CD4-positive, alpha-beta memory T cell (primary cell): ENCODE measurements at places on chromosomes 11 and 22. TPM values are rescaled to one million over a fixed set of nuclear protein-coding genes. Genes with fewer than 3 reads are reported as not detected.

DNA sequence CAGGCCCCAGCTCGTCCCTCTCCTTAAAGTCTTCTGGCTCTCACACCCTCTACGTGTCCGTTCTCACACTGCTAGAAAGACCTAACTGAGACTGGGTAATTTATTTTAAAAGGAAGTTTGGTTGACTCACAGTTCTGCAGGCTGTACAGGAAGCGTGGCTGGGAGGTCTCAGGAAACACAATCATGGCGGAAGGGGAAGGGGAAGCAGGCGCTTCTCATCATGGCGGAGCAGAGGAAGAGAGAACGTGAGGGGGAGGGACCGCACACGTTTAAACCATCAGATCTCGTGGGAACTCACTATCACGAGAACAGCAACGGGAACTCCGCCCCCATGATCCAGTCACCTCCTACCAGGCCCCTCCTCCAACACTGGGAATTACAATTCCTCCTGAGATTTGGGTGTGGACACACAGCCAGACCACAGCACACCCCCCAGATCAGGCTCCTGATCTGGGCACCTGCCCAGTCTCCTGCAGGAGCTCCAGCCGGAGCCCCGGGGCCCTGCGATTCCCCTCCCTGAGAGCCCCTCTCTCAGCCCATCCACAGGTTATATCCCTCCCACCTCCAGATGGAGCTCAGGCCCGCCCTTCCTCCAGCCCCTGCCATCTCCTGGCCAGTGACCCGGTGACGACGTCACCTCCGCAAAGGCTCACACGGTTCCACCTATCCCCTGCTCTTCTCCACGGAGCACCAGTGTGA, 170.2 kb downstream of the BRD1 start:
- peak; percentile 82 for DNase-seq

DNA sequence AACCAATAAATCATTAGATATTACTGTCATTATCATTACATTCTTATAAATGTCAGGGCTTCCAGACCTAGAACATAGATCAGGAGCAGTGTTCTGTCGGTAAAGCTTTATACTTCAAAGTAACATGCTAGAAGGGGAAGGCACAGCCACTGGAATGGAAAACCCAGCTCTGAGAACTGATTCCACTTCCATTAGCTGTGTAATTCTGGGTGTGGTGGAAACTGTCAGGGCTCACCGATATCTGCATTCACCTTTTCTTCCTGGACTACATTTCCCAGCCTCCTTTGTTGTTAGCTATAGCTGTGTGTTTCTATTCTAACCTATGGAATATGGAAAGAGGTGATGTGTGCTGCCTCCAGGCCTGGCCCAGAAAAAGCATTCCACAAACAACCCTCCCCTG, 585.8 kb downstream of the BUD13 start:
- DNase-seq = no peak

DNA sequence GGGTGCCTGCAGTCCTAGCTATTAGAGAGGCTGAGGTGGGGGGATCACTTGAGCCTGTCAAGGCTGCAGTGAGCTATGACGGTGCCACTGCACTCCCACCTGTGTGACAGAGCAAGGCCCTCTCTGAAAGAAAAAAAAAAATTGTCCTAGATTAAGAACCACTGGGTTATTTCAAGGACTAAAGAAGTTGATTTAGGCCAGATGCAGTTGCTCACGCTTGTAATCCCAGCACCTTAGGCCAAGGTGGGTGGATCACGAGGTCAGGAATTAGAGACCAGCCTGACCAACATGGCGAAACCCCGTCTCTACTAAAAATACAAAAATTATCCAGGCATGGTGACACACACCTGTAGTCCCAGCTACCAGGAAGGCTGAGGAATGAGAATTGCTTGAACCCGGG, 129.0 kb downstream of the MRTFA start:
- DNase-seq = no peak

DNA sequence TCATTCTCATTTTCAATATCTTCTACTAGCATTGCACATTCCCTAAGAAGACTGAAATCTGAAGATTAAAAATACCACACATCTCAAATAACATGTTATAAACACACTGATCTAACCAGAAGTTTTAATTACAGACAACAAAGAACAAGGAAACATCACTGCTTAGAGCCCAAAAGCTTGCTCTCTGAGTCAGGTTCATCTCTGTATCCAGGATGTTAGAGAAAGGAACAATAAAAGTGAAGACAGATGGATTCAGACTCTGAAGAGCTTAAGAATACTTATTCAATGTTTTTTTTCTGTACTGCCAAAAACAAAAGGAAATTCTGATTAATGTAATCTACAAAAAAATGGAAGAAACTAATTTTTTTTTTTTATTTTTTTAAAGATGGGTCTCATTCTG, 16.5 kb downstream of the RDX start:
- DNase-seq = no peak

DNA sequence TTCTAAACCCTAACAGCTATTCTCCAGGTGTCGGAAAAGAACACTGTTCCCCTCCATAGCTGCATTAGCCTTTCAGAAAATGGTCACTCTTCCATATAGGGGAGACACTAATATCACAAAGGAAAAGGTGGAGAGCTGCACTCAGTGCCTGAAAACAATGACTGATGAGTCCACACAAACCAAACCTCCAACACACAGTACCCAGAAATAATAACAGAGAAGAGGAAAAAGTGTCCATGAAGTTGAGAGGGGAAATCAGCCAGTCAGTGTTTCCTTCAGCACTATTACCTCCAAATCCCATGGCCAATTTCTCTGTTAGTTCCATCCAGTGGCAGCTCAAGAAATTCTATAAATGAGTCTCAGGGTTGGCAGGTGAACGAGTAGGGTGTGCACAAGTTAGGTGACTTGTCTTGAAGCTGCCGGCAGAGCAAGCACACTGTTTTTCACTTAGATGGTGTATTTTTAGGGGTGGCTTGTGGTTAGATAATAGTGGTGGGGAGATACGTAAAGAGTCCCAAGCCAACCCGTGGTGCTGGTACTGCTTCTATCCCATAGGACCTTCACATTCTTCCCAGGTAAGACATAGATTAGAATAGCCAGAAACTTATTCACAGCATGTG, 84.5 kb upstream of the CHRM4 start:
- no peak for DNase-seq

- DNase-seq = no peak
These were observed 205.0 kb downstream of the CWF19L2 start for GRCh38 chr11:107252429-107253161.

DNA sequence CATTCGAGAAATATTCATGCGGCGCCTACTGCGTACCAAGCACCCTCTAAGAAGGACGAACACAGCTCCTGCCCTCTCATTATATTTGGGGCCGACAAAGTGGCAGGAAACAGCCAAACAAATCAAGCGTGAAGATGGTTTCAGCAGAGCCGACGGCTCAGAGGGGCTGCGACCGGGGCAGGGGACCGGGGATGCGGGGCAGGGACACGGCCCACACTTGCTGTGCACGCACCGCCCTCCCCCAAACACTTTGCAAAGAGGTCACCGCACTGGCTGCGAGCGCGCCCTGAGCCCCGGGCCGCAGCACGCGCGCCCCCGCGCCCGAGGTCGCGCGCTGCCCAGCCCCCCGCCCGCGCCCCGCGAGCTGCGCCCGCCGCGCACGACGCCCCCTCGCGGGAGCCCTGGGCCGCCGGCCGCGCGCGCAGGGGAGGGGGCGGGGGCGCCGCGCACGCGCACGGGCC, 255 bp upstream of the SYNGR1 start:
- DNase-seq = peak; percentile 3

- DNase-seq = no peak
These were observed 292.3 kb upstream of the FAT3 start for GRCh38 chr11:91932151-91932821.

- DNase-seq = no peak
These were observed 55.7 kb downstream of the MN1 start for GRCh38 chr22:27745809-27746208.

DNA sequence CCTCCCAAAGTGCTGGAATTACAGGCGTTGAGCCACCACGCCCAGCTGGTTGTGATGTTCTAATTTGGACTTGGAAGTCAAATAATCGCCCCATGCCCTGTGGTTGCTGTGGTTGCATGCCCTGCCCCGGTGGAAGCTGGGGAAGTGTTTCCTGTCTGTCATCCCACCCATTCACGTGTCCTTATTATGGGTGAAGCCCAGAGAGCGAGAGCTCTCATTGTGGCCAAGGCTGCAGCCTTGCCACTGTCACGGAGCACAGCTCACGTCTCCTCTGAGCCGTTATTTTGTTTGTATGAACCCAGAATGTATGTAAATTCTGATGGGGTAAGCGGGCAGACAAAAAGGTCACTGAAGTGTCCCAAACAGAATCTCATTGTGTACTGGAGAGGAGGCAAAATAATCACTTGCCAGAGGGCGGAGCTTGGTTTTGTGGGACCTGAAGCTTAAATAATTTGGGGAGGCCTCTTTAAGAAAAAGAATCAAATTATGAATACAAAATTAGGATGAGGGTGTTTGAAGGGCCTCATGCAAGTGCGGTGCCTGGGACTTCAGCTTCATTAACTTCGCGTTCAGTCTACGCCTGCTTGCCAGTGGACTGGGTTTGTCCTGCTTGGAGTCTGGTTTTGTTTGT, 25.8 kb upstream of the TREH start:
- DNase-seq = peak; percentile 70

DNA sequence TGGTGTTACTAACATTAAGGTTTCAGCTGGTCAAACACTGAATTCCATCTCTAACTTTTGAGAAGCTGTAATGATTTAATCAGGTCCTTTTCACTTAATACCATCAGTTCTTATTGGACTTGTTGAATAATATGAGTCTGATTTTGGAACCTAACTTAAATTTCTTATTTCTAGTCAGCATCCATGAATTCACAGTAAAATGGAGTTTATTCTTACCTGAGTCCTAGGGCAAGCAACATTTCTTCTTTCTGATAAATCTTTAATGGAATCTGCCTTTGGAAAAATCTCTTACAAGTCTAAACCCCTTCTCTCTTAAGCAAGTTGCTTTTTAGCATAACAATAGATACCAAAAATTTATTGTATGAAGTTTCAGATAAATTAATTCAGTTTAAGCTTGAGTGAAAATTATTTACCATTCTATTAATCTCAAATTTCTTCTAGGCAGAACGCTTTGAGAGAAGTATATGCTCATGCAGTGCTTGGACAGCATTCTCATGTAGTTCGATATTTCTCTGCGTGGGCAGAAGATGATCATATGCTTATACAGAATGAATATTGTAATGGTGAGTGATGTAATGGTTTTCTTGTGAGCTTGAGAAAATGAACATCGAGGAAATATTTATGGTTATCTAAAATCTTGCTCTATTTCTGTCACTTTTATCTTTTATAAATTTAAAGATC, 3.4 kb downstream of the WEE1 start:
- no peak for DNase-seq

DNA sequence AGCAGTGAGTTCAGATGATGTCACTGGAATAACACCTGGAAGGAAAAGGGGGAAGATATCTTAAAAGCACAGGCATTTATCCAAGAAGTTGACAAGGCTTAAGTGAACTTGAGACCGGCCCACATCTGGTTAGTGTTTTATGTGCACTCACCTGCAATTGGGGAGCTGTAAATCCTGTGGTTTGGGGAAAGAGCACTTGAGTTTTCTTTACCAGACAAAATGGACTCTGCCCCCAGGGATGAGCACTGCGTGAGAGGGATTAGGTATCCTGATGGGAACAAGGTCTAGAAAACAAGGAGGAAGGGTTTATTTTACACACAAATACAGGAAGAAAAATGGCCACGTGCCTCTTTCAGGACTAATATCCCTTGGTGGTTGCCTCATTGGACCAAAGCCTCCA, 15.2 kb downstream of the E2F8 start:
- DNase-seq = no peak

DNA sequence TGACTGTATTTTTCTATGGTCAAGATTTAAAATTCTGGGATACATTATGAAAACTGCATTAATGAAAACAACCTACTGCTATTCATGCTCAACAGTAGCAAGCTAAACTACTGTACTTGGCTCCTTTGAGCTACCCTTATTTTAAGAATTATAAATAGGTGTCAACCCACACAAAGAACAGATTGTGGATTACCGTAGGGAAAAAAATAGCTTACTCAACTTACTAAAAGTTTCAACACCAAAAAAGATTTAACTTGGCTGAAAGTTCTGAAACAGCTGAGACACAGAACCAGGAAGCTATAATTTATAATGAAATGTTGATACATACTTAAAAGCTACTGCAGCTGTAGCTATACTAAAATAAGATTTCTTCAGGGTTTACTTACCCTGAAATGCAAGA, 10.1 kb downstream of the LIN7C start:
- no peak for DNase-seq

DNA sequence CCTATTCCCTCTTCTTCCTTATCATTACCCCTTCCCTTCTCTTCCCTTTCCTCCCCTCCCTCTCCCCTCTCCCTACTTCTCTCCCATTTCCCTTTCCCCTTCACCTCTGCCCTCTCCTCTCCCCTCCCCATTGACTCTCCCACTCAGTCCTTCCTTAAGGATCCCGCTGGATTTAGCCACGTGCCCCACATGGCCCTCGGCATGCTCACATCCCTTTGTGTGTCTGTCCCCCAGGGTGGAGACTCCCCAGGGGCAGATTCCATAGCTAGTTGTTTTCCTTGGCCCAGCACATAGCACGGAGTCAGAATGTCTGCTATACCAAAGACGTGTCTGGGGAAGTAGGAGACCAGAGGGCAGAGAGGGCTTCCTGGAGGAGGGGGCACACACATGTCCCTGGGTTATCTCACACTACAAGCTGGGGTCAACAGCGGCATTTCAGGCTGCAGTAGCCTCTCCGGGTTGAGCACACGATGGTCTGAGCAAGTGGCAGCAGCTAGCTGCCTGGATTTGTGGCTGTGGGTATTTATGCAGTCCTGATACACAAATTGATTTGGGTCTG, 487.0 kb downstream of the TBC1D22A start:
- no peak for DNase-seq

- DNase-seq = no peak
These were observed 172.0 kb upstream of the ARHGAP42 start for GRCh38 chr11:100515087-100515486.

DNA sequence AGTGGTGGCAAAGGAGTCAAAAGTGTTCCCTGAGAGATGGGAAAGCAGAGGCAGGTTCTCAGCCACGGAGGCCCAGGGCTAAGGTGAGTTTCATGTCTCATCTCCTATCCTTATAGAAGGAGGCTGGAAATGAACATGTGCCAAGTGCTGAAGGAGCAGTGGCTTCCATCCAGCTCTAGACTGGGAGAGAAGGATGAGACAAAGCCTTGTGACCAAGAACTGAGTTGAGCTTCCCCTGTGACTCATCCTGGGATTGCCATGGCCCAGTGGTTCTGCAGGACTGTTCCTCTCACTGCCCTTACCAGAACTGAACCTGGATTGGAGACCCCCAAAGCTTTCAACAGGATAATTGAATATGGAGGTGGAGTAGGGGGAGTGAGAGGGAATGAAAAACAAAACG, 16.7 kb upstream of the OR9Q1 start:
- DNase-seq = no peak

GNB1L gene
- 8.7 TPM for total RNA-seq

JAML gene
- 116 TPM for total RNA-seq

OR5A1 gene
- total RNA-seq = not detected

PCNX3 gene
- 63.3 TPM for total RNA-seq

TTC17 gene
- total RNA-seq = 105 TPM

CTSW gene
- total RNA-seq = 30.4 TPM

FGF19 gene
- not detected for total RNA-seq

CHRM1 gene
- total RNA-seq = not detected

SCGB1C1 gene
- not detected for total RNA-seq

CDC45 gene
- total RNA-seq = 0.64 TPM
